Mammary microvascular endothelial cell (primary cell): ENCODE measurements at places on chromosomes 1 and 21. TPM values are rescaled to one million over a fixed set of nuclear protein-coding genes. Genes with fewer than 3 reads are reported as not detected.

The S100A14 gene
- total RNA-seq, result not detected in 2 replicates

The PLEKHA6 gene
- total RNA-seq, result 1.3 TPM in 2 replicates

The IL6R gene
- total RNA-seq, result 5.3 and 8.3 TPM in 2 replicates

The SLC6A17 gene
- 2.0 and 2.4 TPM in 2 replicates for total RNA-seq

The A3GALT2 gene
- total RNA-seq, result not detected in 2 replicates

The CEP104 gene
- 17.6 and 21.0 TPM in 2 replicates for total RNA-seq

The C1orf185 gene
- not detected in 2 replicates for total RNA-seq

The CRB1 gene
- total RNA-seq, result not detected in 2 replicates

The HES2 gene
- 31.5 and 32.2 TPM in 2 replicates for total RNA-seq

The KCNK2 gene
- not detected in 2 replicates for total RNA-seq

The SYT11 gene
- total RNA-seq, result 24.2 and 24.4 TPM in 2 replicates
